Right ventricle myocardium superior (tissue), 1 donor: ENCODE measurements at places on chromosomes 4 and X. TPM values are rescaled to one million over a fixed set of nuclear protein-coding genes. Genes with fewer than 3 reads are reported as not detected.

DNA sequence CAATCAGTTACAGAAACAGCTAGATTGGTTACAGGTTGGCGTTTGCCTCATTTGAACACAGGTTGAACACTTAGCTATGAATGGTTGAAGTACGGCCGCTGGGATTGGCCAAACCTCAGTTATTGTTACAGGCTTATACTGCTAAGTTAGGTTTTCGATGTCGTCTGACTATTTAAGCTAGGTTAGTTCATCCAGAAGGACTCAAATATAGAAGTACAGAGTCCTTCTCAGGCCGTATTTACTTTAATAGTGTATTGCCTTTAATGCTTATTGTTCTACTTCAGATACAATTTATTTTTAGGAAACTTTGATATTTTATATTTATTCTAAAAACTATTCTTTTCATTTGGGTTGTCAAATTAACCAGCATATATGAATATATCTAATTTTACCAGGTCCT lies 334.7 kb downstream of the FAT4 start:
- no peak for DNase-seq

DNA sequence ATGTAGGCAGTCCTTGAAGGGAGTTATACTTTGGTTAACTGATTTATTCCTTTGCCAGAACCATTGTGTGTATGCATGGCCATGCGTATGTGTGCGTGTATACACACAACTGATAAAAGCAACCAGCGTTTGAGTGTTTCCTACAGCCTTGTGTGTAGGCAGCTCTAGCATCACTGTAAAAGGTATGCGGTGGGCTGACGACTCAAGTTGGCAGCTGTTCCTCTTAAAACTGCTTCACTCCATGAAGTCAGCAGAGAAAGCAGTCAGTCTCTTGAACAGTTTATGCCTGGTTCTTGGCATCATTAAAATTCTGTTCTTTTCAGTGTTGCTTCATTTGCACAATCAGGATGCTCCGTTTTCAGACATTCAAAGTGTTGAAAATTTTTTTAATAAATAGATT lies 103.5 kb upstream of the FRMPD4 start:
- DNase-seq, result no peak

DNA sequence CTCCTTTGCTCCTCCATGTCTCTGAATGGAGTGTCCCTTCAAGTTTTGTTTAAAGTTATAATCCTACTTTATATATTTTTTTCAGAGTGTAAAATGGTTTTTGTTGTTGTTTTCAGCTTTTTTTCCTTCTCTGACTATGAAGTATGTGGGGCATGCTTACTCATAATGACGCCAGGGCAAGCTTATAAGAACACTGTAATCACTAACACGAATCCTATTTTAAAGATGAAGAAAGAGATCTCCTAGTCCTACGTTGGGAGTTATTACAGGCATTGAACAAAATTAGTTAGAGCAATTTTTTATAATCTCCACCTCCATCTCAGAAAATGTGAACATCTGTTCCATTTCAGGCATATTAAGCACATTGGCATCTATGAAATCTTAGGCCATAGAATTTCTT lies 268.1 kb upstream of the MAGEB2 start:
- DNase-seq, result no peak

DNA sequence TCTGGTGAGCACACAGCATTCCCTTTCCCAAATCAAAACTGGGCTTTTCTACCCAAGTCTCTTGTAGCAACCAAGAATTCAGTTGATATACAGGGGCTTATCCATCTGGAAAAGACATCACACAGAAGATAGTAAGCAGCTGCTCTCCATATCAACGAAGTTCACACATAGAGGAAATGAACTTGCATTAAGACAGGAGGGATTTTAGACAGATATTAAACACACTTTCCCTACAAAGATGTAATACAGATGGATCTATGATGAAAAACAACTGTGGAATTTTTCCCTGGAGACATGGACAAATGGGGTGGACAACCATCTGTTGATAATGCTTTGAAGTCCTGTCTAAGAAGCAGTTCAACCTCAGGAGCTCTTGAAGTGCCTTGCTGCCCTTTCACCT lies 9.8 kb upstream of the PDE5A start:
- no peak for DNase-seq

DNA sequence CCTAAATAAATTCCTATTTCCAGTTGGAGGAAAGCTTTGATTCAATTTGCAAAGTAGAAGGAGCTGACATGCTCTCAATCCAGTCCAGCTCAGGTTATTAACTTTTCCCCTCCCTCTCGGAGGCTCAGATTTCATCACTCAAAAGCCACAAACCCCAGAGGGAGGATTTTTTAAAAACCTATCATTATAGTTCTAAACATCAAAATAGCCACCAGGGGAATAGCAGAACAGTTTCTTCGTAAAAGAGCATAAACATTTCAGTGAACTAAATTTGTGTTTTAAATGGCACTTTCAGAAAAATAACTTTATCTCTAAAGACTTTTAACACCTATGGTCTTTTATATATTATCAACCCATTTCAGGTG lies 8.8 kb downstream of the GPRIN3 start:
- DNase-seq, result no peak

GRCh38 chr4:109094056-109094455 lies 208.4 kb downstream of the COL25A1 start:
- DNase-seq, result no peak

DNA sequence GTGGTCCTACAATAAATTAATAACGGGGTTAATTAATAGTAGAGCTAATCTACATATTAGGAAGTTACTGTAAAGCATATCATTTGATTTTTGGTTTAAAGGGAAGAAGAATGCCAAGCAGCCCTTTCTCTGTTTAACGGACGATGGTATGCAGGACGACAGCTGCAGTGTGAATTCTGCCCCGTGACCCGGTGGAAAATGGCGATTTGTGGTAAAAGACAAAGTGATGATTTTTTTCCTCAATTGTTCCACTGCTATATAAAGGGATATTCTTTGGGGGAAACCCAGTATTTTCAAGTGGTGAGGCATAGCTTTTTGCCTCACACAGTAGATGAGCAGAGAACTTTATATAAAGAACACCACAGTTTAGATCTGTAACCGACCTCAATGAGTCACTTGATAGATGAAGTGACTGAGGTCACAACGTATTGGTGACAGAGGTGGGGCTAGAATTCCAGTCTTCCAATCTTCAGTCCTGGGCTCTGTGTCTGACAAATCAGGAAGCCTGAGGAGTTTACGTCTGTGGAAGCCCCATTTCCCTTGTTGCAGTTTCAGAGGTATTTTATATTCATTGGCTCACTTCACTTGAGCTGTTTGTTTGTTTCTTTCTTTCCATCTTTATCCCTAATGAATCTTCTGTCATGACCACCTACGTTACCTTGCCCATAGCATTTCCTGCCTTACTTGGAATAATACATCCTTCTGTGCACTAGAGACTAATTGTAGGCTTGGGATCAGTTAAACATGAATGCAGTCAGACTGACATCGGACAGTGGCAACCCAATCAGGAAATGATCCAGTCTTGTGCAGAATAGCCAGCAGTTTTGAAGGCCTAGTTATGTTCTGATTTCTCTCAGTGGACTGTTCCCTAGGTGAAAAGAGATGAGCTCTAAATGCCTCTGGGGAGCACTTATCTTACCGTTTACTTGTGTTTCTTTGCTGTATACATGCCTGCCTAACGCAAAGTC lies 30.1 kb downstream of the ZRSR2 start:
- DNase-seq, result no peak

- DNase-seq, result no peak
Observed at GRCh38 chr4:143587703-143588102, 74.2 kb downstream of the SMARCA5 start.

GRCh38 chrX:113429011-113429410 lies 588.4 kb upstream of the AMOT start:
- DNase-seq, result no peak

- peak; percentile 48 for DNase-seq
Observed at GRCh38 chrX:154775419-154776349, 13.0 kb downstream of the DKC1 start.

DNA sequence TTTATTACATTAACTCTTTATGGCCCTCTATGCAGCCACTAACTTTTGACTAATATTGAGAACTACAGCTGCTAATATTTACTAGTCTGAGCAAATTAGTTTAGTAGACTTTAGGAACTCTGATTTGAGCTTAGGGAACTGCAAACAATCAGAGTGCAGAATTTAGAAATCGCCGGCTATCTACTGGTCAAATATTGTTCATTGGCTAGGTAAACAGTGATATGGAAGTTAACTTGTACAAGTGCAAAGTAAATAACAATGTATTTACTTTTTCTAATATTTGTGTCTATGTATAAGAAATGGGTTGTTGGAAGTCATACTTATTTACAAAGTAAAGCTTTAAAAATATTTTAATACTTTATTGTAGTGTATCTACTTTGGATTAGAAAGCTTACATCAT lies 279.6 kb downstream of the CFAP299 start:
- no peak for DNase-seq

DNA sequence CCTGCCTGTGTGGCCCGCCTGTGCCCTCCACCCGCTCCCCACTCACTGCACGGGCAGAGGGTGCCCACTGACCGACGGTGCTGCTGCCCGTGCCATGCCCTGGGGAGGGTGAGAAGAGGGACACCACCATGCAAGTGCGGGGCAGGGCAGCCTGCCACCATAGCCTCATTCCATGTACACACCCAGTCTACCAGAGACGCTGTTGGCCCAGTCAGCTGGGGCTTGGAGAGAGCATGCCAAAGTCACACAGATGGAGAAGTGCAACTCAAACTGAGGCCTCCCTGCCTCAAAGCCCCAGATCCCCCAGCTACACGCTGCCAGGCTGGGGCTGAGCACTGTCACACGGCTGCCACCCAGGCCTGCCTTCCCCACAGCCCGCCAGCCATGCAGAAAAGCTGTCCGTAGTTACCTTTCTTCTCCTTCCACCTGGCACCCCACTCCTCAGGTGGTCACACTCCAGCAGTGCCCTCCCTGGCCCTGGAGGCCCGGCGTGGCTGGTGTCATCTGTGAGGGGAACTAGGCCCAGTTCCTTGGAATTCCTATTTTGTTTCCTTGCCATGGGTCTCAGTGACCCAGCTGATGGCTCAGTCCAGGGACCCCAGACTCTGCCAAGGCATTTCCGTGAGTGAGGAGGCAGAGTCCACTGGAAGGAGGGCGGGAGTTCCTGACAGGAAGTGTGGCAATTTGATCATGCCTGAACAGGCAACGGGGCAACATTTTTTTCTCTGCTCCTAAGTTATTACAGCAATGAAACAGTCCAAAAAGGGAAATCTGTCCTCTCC lies at the start of gene SLC2A9:
Gene SLC2A9, minus strand, starts transcription at position 627 of the 782 bp plus-strand sequence. Its CDS starts 68 bp downstream, at position 559.
- peak; percentile 73 for DNase-seq

DNA sequence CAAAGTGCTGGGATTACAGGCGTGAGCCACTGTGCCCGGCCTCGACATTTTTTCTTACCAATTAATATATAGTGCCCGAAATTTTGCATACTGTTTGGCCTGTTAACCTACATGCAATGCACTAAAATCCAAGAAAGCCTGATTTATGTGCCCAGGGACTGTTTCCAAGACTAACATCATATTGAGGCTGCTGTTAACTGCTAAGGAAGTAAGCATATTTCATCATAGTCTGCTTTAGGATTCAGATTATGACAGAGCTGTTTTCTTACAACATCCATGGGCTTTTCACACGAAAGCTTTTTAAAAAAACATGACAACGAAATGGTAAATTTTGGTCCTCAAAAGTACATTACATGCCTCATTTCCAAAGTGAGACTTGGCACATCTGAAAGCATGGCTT lies 84.4 kb downstream of the STOX2 start:
- DNase-seq, result no peak

GRCh38 chr4:31392923-31393322 lies 672.8 kb downstream of the PCDH7 start:
- no peak for DNase-seq

GRCh38 chr4:1629699-1630083 lies 54.4 kb downstream of the FAM53A start:
- no peak for DNase-seq

DNA sequence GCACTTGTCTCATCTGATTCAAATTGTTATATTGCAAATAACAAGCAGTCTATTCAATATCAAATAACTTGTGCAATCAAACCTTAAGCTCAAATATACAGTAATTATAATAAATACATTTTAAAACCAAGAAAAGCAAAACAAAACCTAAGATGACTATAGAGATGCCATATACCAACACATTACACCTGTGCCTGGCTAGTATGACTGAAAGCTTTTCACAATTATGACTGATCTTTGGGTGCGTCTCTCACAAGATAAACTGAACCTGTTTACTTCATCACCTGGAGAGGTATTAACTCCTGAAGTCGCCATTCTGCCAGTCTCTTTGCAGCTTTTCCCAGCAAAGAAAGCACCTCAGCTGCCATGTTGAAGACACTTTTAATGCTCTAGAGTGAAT lies 41.3 kb downstream of the ACSL4 start:
- DNase-seq, result no peak

DNA sequence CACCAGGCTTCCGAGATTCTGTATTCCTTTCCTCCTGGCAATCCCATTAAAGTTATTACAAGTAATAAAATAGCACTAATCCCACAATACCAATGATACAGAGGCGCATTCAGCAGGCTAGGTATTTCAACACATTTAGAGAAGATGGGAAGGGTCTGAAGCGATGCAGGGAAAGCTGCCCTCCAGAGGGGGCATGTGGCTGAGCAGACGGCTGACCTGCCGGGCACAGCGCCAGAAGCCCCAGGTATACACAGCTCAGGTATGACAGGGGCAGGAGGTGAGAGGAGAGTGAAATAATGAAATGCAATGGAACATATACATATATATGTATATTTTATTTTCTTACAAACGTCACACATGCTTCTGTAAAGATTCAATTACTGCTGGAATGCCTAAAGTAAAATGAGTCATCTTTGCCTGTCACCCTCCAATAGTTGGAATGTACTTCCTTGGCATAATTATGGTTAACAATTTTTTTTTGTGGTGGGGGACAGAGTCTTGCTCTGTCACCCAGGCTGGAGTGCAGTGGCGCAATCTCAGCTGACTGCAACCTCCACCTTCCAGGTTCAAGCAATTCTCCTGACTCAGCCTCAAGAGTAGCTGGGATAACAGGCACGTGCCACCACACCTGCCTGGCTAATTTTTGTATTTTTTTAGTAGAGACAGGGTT lies 21.3 kb upstream of the CDKN2AIP start:
- no peak for DNase-seq

GRCh38 chr4:123449780-123450179 lies 53.2 kb downstream of the SPRY1 start:
- no peak for DNase-seq

Gene TMEM35A
- total RNA-seq, result 0.30 TPM

Gene CTAG1A
- not detected for total RNA-seq

Gene BTK
- total RNA-seq, result 1.8 TPM
